ENCODE measurements at places on chromosomes 6 and 20. TPM values are rescaled to one million over a fixed set of nuclear protein-coding genes. Genes with fewer than 3 reads are reported as not detected.

The HLA-DRB5 gene
- 4.9 TPM for total RNA-seq

- no peak for DNase-seq
Measured at GRCh38 chr6:160055813-160056212, 65.8 kb upstream of the SLC22A1 start.

DNA sequence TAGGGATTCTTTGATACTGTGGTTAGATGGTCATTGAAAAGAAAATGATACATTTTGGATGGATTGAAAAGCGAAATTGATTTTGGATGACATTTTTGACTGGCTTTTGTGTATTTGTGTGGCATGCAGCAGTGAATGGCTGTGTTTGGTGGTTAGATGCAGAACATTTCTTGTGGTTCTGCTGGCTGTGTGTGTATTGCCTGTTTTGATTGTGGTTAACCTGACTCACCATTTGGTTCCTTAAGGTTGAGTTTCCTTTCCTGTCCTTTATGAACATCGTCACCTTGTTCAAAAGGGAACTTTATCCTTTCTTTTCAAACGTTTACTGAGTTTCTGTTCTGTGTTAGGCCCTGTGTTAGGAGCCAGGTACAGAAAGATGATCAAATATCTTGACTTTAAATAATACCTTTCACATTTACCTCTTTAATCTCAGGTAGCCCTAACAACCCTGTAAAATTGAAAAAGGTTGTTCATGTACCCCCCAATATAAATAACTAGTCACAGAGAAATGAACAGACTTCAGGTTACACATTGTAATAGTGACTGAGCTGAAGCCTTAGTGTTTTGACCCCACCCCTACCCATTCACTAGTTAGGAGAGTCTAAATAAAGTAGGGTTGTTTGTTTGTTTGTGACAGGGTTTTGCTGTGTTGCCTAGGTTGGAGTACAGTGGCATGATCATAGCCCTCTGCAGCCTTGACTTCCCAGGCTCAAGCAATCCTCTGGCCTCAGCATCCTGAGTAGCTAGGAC is 23.8 kb downstream of the ANKS1A start:
- peak; percentile 65 for DNase-seq

- DNase-seq, result no peak
Measured at GRCh38 chr6:14584450-14584849, 466.9 kb downstream of the CD83 start.

- DNase-seq, result no peak
Measured at GRCh38 chr6:83985308-83985713, 48.3 kb upstream of the MRAP2 start.

DNA sequence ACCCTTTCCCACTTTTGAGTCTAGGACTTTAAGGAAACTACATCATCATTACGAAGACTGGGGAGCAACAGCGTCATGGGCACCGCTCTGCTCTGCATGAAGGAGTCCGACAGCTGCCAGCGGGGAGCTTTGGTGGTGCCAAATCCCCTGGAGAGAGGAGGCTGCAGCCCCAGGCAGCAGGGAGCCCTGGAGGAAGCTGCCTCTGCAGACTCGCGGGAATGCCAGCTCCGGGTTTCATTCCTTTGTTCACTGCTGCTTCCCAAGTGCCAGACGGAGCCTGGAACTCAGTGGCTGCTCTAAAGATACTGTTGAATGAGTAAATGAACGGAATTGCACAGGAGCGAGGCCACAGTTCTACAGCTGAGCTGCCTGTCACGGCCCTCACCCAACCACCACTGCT is 196.5 kb upstream of the THBS2 start:
- DNase-seq, result no peak

DNA sequence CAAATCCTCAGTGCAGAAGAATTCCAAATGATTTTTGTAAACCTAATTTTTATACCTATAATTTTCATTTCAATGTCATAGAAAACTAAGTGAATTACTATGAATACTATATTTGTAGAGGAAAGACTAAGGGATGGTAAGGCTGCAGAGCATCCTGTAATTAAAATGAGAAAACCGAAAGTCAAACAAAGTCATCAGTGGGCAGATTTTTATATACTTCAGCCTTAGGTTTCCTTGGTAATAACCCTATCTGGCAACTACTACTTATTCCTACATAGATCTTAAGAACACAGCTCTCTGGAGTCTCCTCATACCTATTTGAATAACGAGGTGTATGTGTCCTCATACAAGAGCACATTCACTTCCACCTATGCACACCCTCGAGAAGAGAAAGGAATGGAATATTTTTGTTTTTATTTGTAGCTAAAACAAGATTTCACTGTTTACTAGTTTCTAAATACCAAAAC is 117.9 kb upstream of the SGK1 start:
- no peak for DNase-seq

The C4A gene
- total RNA-seq, result 2.8 TPM

The CYP21A2 gene
- 0.16 TPM for total RNA-seq
